ENCODE measurements at places on chromosomes 12 and 14.

DNA sequence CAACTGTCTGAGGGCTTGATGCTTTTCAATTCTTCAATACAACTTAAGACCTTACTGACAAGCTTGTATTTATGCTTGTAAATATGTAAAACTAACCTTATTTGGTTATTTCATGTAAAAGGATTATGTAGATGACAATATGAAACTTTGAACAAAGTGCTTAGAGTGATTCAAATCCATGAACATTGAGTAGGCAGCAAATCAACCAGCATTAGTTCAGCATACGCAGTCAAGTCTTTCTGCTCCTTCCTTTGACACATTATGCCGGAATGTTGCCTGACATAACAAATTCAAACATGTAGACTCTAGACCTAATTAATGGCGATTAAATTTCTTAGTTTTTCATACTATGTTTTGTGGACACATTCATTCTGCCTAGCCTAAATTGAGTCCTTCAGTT, 105.2 kb downstream of the FGD4 start:
- DNase-seq = no peak

DNA sequence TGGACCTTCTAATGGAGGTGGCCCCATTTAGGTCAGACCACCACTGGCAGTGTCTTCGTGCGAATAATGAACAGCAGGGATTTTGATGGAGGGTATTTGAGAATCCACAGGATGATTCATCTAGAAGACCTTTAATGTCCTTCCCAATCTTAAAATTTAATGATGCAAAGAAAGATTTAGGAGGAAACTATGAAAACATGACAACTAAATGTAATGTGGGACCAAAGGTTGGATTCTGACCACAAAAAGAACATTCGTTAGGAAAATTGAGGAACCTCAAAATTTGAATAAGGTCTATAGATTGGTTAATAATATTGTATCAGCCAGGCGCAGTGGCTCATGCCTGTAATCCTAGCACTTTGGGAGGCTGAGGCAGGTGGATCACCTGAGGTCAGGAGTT, 78.2 kb upstream of the TMPO start:
- no peak for DNase-seq

DNA sequence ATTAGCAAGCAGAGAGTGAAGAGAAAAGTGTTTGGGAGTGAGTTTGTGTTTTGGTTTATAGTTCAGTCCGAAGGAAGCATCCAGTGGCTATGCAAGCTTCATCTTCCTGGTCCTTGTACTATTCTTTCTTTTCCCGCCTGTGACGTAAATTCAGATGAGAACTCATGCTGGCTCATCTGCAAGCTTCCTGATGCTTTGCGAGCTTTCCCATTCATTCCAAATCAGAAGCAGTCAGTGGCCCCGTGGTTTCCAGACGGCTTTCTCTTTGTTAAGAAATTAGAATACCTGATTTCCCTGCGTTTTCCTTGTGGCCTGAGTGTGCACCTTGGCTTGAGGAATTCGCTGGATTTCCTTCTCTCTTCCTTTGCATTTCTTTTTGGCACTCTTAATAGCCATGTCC, 89.5 kb downstream of the TESC start:
- DNase-seq = no peak

DNA sequence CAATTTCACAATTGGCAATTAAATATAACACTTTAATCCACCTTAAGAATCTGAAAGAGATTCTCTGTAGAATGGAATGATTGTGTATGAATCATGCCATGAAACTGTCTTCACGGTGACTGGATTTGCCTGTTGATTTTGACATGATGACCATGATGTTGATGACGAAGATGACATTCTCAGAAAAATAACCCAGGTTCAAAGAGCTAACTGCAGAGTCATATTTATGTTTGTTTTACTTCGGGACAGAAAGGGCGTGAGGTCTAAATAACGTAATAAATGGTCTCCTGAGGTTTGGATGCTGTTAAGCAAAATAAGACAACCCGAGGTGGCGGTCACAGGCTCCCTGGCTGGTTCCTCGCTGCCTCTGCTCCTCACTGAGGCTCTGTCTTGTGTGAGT, 532.0 kb downstream of the TMEM121 start:
- DNase-seq = no peak

DNA sequence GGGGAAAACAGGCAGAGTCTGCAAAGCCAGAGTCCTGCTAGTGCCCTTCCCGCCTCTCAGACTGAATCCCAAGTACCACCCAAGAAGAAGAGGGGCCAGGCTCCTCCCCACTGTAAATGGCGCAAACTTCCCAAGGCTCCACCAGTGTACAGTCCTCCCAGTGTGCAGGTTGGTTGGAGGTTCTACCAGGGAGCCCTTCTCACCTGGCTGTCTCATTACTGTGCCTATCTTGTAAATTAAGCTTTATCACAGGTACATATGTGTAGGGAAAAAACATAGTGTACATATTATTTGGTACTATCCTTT, 189.7 kb downstream of the FSCB start:
- no peak for DNase-seq

DNA sequence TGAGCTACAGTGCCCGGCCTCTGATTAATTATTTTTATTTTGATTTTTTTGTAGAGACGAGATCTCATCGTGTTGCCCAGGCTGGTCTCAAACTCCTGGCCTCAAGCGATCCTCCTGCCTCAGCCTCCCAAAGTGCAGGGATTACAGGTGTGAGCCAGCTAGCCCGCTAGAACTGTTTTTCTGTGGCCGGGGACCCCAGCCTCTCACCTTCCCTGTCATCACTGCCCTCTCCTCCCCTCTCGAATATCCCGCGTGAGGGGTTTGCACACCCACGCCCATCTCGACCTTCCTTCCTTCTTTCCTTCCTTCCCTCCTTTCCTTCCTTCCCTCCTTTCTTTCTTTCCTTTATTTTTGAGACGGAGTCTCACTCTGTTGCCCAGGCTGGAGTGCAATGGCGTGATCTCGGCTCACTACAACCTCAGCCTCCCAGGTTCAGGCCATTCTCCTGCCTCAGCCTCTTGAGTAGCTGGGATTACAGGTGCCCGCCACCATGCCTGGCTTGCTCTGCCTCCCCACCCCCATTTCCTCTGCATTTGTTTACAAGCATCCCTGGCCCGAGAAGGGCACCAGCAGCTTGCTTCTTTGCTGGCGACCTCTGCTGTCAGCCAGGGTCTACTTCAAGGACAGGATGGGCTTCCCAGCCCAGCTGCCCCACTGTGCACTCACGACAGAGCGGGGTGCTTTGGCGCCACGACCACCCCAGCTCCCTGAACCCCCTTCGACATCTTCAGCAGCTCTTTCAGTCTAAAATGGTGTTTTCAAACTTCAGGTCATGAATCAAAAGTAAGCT, 4.3 kb upstream of the TRAF3 start:
- DNase-seq = no peak

DNA sequence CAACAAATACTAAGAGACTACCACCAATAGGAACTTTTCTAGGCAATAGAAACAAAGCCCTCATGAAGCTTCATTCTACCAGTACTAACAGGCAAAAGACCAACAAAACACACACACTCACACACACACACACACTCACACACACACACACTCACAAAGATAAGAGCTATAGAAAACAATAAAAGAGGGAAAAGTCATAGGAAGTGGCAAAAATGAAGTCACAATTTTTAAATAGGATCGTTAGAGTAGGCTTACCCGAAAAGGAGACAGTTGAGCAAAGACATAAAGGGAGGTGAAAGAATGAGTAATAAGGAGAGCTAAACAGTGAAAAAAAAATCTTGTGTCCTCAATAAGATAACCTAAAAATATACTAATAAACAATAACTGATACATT, 66.5 kb downstream of the C2CD5 start:
- DNase-seq = no peak

GRCh38 chr12:56061982-56062381, 18.0 kb upstream of the ERBB3 start:
- DNase-seq = no peak

- DNase-seq = peak; percentile 88
Observed at GRCh38 chr12:48936379-48936979, 11.2 kb upstream of the FKBP11 start.

GRCh38 chr14:65003394-65003793, 16.7 kb downstream of the FNTB start:
- no peak for DNase-seq

- no peak for DNase-seq
Observed at GRCh38 chr14:104343690-104344640, 205.6 kb downstream of the KIF26A start.

- DNase-seq = no peak
Observed at GRCh38 chr12:40502322-40502721, 189.9 kb upstream of the CNTN1 start.

- DNase-seq = peak; percentile 55
Observed at GRCh38 chr14:52267501-52268278, at the start of gene PTGDR. TSS of gene PTGDR (plus strand) at chr14:52267698. CDS start at chr14:52267815, 117 bp downstream.

GRCh38 chr12:64877363-64878004, 53.0 kb downstream of the TBC1D30 start:
- DNase-seq = no peak

- no peak for DNase-seq
Observed at GRCh38 chr14:59816941-59817340, 53.6 kb downstream of the RTN1 start.

GRCh38 chr12:42908712-42909111, 319.2 kb upstream of the PRICKLE1 start:
- DNase-seq = no peak

GRCh38 chr14:101495827-101496775, 65.2 kb upstream of the DIO3 start:
- no peak for DNase-seq

DNA sequence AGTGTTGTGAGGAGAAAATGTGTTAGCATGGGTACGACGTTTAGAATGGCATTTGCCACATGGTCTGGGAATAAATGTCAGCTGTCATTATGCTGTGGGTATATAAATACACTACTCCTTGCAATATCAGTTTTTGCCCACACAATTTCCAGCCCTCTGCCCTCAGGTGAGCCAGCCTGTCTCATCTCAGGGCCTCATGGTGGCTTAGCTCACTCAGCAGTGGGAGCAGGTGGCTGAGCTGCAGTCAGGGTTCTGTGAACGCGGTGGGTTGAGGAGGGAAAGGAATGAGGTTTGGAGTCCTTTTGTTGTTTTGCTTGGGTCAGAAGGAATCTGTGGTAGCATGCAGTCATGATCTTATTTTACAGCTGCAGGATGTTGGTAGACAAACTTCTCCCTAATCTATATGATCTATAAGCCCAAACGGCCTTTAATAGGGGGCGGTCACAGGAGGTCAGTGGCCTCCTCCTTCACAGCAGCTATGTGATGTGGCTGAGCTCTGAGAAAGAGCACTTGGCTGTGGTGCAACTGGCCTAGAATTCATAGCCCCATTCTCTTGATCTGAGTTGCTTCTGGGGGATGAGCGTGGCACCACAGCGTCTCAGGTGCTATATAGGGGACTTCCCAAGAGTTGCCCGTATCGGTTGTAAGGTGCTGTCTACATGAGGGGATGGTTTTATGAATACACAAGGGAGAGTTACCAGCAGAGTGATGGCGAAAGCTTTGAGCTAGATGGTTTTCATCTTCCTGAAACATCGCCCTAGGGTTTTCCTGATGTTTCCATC, 27.8 kb upstream of the KCNA5 start:
- no peak for DNase-seq

DNA sequence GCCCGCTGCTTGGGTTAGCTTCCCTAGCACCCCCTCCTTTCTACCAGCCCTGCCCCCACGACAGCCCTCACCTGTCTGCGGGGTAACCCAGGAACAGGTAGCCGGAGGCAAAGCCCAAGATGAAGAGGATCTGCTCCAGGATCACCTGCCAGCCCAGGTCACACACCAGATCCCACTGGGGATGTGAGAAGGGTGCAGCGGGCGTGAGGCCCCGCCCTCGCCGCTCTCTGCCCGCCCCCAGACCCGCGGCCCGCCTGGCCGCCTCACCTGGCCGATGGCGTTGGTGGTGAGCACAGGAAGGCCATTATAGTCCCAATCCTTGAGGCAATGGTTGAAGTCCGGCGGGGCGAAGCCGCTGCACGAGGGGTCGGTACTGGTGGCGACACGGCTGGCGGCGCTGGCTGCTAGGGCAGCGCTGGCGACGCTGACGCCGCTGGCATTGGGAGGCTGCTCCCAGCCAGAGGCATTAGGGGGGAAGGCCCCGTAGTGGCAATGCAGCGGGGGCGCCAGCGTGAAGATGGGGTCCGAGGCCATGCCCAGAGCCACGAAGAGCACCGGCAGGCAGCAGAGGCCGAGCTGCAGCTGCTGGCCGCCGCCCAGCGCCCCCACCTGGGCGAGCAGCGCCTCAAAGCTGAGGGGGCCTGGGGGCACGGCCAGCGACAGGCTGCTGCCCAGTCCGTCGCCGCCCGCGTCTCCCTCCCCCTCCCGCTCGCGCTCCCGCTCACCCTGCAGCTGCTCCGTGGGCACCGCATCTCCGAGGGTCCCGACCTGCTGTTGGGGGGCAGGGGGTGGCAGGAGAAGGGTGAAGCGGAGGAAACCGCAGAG, 794 bp downstream of the SLC22A17 start:
- no peak for DNase-seq

GRCh38 chr12:130632642-130633041, 83.5 kb downstream of the RIMBP2 start:
- no peak for DNase-seq

DNA sequence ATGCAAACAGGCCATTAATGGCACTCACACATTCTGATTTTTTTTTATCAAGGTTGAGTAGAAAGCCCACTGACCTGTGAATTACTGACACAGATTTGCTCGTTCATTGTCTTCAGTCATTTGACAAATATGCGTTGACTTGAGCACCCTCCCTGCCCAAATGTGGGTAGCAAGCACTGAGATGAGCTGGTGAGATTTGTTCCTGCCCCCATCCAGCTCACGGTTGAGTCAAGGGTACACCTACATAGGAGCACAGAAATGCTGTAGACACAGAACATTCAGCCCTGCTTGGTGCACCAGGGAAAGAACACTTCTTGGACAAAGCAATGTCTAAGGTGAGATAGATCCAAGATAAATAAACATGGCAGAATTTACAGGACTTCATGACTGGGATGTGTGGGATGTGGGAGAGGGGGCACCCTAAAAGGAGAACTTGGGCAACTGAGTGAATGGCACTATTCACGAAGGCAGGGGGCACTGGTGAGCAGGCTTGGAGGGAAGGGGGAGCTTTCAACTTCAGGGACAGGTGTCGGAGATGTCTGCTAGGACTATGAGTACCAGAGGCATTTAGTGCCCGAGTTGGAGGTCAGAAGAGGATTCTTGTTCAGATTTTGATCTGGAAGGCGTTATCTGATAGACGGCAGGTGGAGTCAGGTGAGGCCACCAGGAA, 213.4 kb downstream of the VRK1 start:
- no peak for DNase-seq

DNA sequence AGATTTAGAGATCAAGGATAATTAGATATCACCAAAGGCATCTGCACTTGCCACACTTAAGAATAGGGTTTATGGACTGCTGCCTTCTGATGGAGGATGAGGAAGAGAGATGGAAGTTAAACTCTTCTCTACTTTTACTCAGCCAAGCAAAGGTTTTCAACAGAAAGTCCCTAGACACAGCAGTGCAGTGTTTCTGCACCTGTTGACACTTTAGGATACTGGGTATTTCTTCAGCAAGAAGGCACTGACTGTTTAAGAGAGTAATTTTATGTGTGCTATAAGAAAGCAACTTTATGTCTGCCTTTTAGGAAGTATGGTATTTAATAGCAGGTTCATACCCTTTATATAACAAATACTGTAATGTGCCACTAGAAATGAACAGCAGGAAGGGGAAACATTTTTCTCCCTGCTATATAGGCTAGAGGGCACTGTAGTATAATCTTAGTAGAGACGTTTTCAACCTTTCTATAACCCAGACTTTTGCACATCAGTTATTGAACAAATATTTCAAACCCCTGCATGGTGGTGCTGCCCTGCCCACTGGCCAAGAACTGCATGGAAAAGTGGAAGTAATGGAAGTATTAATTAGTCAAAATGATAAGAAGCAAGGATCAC, 225.0 kb upstream of the GRIP1 start:
- DNase-seq = no peak
